Pulmonary artery endothelial cell (primary cell): ENCODE measurements at places on chromosomes 13 and 19. TPM values are rescaled to one million over a fixed set of nuclear protein-coding genes. Genes with fewer than 3 reads are reported as not detected.

Gene GPC6
- under 0.01 TPM in 1 of 2 replicates, not detected in the other for total RNA-seq

Gene SYDE1
- 9.4 and 12.4 TPM in 2 replicates for total RNA-seq

Gene CBY2
- not detected in 2 replicates for total RNA-seq

Gene ZNF419
- total RNA-seq, result 8.6 and 13.6 TPM in 2 replicates

Gene CATSPERD
- total RNA-seq, result not detected in 2 replicates

Gene CGB2
- not detected in 2 replicates for total RNA-seq

Gene NLRP5
- total RNA-seq, result not detected in 2 replicates

Gene CEACAM19
- 1.5 and 2.0 TPM in 2 replicates for total RNA-seq

Gene TMPRSS9
- total RNA-seq, result not detected in 2 replicates

Gene COX6B2
- total RNA-seq, result not detected in 2 replicates

Gene KIRREL2
- 0.04 TPM in 1 of 2 replicates, not detected in the other for total RNA-seq

Gene SLC25A41
- total RNA-seq, result 0.07 TPM in 1 of 2 replicates, not detected in the other

Gene GPI
- total RNA-seq, result 169 and 172 TPM in 2 replicates

Gene PLPPR3
- total RNA-seq, result 0.07 and 0.33 TPM in 2 replicates

Gene MZT1
- total RNA-seq, result 16.2 and 20.1 TPM in 2 replicates

Gene CA11
- 2.3 and 3.2 TPM in 2 replicates for total RNA-seq

Gene TICAM1
- total RNA-seq, result 3.7 and 4.0 TPM in 2 replicates

Gene ZIC5
- not detected in 2 replicates for total RNA-seq

Gene KANK3
- 12.1 and 18.4 TPM in 2 replicates for total RNA-seq

Gene GARRE1
- total RNA-seq, result 27.8 and 32.1 TPM in 2 replicates

Gene ZNF569
- 4.3 and 7.3 TPM in 2 replicates for total RNA-seq

Gene GGN
- 0.33 and 0.35 TPM in 2 replicates for total RNA-seq

Gene HSD17B14
- 4.8 and 6.4 TPM in 2 replicates for total RNA-seq

Gene ZNF677
- total RNA-seq, result 17.2 and 17.8 TPM in 2 replicates

Gene C19orf85
- total RNA-seq, result not detected in 2 replicates

Gene CEACAM20
- not detected in 2 replicates for total RNA-seq
